Calu3 (cell line): ENCODE measurements at places on chromosomes 4 and X. TPM values are rescaled to one million over a fixed set of nuclear protein-coding genes. Genes with fewer than 3 reads are reported as not detected.

DNA sequence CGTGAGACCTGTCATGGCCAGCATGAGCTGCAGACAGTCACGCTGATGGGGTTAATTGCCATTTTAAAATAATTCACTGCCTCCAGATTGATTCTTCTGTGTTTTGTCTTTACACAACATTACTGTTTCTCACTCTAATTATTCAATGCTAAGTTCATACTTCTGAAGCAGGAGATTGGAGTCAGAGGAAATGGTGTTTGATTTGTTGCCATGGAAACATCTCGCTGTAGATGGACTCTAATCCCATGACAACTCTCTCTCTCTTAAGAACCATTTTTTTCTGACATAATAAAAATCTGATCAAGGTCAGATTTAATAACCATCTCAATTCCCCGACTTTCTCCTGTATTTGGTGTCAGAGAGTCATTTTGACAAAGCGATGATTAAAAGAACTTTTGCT is 209.0 kb downstream of the IDS start:
- no peak for DNase-seq

GRCh38 chrX:11439846-11440245 is 146.6 kb downstream of the AMELX start:
- DNase-seq: no peak

- no peak for DNase-seq
Observed at GRCh38 chr4:80486603-80487002, 151.1 kb downstream of the CFAP299 start.

Gene KLHL34
- total RNA-seq: 0.10 and 0.12 TPM in 2 replicates

Gene CT45A1
- total RNA-seq: not detected in 2 replicates

Gene NAP1L2
- total RNA-seq: not detected in 2 replicates
